ENCODE measurements at places on chromosomes 12 and 14.

- no peak for DNase-seq
Observed at GRCh38 chr12:106721915-106722314, 52.6 kb upstream of the RIC8B start.

DNA sequence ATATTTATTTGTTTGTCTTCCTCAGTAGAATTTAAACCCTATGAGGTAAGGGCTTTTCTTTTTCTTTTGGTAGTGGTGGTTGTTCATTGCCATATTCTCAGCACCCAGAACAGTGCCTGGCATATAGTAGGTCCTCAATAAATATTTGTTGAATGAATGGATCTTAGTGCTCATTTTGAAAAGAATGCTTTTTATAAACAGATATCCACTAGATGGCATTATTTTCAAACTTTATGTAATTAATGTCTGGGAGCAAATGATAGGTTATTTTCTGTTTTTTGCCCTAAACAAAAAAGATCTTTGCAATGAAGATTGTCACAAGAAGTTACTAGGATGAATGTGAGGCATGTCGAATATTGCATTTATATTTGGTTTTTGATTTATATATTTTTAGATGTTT lies 64.1 kb downstream of the RAD51B start:
- no peak for DNase-seq

DNA sequence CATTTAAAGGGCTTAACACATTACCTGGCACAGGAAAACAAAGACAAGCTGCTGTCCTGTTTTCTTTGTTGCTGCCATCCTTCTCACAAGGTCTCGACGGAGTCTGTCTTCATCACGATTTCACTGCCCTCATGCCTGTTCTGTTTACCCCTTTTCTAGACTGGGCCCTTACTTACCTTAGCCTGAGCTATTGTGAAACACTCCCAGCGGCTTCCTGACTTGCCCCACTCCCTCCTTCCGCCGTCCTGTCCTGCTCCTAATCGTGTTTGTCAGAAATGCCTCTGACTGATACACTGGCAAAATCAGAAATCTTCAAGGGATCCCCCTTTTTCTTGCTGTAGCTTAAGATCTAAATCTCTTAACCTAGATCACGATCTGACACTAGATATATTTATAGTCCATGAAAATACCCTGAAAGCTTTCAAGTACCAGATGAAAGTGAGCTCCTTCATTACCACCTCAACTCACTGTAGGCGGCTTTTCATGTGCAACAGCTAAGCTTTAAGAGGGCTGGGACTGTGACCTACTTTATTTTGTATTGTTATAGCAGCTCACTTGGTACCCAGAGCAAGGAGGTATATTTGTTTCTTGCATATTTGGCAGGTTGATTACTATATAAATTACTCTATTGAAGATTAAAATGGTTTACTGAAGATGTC lies 32.1 kb downstream of the TECPR2 start:
- DNase-seq = no peak

- DNase-seq = no peak
Observed at GRCh38 chr12:48201091-48201490, 2.0 kb downstream of the OR10AD1 start.

DNA sequence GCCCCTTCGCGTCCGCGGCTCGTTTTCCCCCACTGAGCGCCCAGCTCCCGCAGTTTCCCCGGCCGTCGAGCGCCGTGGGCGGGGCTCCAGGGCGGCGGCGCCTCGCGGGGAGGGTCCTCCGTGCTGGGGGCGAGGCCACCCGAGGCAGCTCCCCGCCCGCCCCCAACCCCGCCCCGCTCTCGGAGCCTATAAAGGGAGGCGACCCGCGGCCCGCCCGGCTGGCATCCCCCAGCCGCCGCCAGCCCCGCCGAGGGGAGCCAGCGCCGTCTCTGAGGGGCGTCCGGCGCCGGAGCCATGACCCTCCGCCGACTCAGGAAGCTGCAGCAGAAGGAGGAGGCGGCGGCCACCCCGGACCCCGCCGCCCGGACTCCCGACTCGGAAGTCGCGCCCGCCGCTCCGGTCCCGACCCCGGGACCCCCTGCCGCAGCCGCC lies at the start of gene TAMALIN:
Gene TAMALIN, plus strand, starts transcription at position 221 of the 432 bp plus-strand sequence. Its CDS starts 74 bp downstream, at position 295.
- no peak for DNase-seq

Data from coronary artery (tissue), 2 donors.